ENCODE measurements at places on chromosomes 16 and 17.

GRCh38 chr17:37824534-37825485 lies 80.0 kb upstream of the HNF1B start:
- no peak for DNase-seq

DNA sequence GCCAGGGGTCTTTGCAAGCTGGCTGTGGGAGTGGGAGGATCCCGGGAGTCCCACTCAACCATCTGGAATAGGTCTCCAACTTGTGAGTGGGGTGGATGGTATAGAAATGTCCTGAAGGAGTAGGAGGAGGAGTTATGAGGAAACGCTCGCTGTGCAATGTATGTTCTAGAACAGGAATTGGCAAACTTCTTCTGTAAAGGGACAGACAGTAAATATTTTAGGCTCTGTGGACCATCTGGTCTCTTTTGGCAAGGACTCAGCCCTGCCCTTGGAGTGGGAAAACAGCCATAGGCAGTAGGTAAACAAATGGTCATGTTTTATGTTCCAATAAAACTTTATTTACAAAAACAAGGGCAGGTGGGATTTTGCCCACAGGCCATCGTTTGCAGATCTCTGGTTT lies 149.2 kb downstream of the NPIPB5 start:
- no peak for DNase-seq

DNA sequence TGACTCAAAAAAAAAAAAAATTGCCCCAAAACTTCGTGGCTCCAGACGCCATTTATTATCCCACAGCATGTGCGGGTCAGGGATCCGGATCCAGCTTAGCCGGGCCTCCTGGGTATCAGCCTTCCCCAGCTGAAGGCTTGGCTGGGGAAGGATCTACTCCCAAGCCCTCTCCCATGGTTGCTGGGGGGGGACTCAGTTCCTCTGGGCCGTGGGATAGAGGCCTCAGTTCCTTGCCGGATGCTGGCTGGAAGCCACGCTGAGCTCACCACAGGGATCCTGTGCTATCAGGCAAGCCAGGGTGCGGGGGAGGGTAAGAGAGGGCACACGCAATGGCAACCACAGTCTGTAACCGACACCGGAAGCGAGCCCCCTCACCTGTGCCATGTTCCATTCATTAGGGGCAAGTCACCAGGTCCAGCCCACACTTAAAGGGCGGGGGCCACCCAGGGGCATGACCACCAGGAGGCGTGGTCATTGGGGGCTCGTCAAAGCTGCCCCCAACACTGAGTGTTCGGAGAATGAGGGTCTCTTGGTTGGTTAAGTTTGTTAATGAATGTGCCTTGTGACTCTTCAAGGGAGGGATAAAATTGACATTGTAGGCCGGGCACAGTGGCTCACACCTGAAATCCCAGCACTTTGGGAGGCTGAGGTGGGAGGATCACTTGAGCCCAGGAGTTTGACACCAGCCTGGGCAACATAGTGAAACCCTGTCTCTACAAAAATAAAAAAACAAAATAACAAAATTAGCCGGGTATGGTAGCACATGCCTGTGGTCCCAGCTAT lies 210.0 kb upstream of the GSE1 start:
- no peak for DNase-seq

DNA sequence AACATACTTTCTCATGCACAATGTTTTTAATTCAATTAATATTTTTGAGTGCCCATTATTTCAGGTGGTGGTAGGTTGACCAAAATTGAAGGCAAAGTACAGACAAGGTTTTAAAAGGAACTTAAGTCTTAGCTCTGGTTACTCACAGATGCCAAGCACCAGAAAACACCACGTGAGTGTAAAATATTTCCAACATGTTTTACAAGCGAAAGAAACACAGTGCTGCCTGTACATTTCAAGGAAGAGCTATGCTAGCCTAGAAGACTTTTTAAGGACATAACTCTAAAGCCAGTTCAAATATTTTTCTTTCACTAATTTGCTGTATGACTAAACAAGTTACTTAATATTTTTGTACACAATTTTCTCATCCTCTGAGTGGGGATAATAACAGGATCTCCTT lies 736.4 kb upstream of the GOT2 start:
- no peak for DNase-seq

- no peak for DNase-seq
Measured at GRCh38 chr17:57090560-57091185, 5.6 kb downstream of the AKAP1 start.

DNA sequence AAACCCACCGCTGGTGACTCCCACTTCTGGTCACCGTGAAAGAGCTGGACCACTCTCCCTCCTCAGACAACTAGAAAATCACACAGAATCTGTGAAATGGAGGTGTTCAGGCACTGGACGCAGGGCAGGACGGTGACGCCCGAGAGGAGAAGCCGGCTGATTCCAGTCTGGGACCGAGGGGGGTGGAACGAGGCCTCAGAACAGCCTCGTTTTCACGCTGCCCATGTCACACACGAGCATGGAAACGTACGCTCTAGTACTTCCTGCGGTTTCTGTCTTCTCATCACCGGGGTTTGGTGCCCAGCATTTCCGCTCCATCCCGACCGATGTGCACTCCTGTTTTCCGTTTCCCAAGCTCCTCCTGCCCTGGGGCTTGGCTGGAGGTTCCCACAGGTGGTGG lies 101.8 kb upstream of the METRNL start:
- DNase-seq, result no peak

DNA sequence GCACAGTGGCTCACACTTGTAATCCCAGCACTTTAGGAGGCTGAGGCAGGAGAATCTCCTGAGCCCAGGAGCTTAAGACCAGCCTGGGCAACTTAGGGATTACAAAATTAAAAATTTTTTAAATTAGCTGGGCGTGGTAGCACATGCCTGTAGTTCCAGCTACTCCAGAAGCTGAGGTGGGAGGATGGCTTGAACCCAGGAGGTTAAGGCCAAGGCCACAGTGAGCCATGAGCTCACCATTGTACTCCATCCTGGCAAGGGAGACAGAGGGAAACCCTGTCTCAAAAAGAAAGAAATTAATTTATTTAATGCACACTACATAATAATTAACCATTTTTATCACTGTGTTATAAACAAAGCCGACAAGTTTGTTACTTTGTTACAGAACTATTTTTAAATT lies 131.1 kb upstream of the TMEM97 start:
- DNase-seq, result no peak

DNA sequence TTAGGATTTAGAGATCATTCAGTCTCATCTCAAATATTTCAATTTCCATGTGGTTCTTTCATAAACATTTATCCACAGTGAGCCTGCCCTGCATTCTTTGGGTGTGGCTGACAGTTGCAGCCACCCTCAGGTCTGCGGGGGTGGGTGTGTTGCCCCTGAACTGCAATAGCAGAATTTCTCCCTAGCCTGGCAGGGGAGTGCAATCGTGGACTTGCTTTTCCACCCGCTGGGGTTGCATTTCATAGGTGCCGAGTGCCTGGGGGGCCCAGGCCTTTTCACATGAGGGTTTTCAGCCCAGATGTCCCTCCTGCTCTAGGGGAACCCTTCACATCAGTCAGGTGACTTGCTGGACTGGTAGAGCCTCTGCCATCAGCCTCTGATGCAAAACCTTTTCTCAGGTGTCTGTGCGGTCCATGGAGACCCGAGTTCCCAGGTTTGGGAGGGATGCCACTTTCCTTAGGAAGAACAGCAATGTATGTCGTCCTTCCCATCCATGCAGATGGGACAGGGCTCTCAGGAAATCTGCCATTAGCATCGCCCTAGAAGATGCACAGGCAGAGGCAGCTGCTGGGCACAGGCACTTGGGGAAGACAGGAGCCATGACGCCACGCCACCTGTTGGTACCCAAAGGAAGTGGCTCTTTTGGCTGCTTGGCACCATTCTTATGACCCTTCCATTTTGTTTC lies 2.4 kb upstream of the USP36 start:
- DNase-seq, result no peak

DNA sequence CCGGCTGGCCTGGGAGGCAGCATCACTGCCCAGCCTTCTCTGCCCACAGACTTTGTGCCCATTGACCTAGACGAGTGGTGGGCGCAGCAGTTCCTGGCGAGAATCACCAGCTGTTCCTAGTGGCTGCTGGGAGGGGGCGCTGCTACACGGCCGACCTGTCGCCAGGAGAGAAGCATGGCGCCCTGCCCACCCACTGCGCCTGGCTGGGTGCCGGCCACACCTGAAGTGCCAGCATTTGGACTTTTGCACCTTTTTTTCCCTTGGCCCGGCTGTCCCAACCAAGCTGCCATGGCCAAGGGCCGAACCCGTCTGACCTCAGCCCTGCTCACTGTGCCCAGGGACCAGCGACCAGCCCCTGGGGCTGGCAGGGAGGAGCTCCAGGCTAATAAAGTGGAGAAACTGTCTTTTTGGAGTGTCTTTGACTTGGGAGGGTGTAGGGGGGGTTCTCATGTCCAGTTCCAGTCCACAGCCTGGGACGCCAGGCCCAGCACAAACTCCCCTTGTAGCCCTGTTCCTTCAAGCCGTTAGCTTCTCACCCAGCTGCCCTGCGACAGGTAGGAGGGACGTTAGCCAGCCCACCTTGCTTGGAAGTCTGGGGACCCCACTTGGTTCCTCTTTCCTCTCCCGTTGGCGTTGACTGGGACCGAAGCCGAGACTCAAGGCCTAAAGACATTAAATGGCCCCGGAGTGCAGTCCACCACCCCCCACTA lies 939 bp upstream of the WDR90 start:
- DNase-seq, result no peak

DNA sequence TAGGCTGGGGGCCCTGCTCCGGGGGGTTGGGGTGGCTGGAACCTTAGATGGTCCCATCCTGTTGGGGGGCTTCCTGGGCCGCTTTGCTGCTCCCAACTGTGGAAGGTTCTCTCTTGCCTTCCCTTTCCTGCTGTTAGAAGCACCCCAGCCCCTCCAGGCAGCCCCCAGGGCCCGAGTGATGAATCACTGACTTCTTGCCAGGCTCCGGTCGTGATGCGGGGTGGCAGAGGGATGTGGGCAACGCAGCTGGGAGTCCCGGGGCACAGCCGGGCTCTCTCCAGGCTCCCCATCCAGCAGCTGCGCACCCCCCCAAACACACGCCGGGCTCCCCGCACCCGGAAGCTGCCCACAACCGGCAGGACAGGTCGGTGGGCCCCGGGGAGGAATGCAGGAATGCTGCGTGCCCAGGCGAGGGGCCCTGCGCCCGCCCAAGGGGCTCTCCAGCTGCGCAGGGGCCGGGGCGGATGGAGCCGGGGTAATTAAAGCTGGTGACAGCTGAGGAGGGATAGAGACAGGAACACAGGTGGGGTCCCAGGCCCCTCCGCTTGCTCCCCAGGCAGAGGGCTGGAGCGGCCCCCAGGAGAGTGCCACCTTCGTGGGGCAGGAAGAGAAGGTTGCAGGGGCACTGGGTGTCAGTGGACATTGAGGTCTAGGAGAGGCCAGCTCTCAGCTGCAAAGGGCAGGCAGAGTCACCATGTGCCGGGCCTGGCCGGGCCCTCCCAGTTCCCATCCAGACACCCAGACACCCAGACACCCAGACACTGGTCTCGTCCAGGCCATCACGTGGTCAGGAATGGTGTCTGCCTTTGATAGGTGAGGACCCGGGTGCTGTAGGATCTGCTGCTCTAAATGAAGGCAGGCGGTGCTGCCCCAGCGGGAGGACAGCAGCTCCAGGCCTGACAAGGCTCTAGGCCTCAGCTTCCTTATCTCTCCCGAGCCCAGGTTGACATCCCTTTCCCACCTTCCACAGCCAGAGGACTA lies 15.0 kb upstream of the SLC38A10 start:
- no peak for DNase-seq

GRCh38 chr17:36627101-36627500 lies 25.7 kb downstream of the MRM1 start:
- no peak for DNase-seq

DNA sequence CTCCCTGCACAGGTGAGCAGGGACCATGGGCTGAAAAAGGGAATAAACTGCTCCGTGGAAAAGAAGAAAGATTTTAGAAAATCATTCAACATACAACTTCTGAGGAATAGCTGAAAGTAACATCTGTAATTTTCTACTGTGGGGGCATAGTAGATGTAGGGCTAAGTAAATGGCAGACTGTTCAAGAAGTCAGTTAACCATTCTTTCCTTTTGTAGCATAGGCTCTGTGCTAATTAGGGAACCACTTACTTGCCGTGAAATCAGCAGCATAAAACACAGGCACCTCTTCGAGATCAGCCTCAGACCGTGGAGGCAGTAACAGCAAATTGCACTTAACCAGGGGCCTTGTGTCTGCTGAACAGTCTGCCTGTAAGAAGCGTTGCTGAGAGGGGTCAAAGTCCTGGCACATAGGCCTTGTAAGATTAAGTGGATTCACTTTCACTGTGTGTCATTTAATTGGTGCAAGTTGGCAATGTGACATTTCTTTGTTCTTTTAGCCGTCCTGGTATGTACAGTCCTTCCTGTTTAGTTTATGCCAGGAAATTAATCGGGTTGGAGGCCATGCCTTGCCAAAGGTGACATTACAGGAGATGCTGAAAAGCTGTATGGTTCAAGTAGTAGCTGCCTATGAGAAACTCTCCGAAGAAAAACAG lies 10.4 kb downstream of the COG1 start:
- no peak for DNase-seq

GRCh38 chr17:81456091-81456490 lies 56.5 kb downstream of the ACTG1 start:
- no peak for DNase-seq

GRCh38 chr17:32485261-32486110 lies 1.3 kb upstream of the CDK5R1 start:
- no peak for DNase-seq

DNA sequence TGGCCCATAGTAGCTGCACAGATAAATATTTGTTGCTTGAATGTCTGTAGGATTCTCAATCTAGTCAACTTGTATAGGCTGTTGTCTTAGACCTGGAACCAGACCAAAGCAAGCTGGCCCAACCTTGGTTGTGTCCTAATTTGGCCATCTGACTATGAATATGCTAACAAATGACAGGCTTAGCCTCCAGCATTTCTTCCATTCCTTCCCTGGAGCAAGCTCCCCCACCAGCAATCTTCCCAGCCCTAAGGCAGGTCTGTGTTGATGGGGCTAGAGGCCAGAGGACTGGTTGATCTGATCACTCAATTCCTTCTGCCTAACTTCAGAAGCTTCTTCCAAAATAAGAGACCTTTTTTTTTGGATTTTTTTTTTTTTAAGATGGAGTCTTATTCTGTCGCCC lies 9.4 kb upstream of the PHOSPHO1 start:
- DNase-seq, result no peak

DNA sequence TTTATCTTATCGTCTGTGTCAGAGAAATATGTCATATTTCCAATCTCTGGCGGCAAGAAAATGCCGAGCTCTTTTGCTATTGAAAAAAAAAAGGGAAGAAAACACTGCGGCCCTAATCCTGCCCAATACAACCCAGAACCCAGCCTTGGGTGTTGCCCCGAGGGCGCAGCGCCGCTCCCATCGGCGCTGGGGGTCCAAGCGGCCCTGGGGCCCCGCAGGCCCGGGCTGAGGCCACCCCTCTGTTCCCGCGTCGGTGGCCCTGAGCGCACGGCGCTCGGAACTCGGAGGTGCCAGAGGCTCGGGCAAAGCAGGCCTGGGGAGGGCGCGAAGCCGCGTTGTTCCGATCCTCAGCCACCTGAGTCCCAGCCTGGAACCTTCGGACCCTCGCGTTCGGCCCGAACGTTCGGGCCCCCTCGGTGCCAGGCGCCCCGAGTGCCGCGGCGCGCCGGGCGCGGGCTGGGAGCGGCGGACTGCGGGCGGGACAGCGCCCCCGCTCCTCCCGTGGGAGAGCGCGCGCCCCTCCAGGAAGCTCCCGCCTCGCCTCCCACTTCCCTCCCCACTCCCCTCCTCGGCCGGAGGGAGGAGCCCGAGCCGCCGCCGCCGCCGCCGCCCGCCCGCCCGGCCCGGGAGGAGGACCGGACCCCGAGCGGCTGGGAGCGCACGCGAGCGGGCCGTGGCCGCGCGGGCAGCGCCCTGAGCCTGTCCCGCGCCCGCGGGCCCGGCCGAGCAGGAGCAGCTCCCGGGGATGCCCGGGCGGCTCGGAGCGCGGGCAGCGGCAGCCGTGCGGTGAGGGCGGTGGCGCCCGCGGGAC lies at the start of gene CPNE2:
TSS of gene CPNE2 (plus strand) at position 609 of the 811 bp plus-strand sequence. CDS start 18,160 bp downstream, outside the sequence.
- DNase-seq, result no peak

- DNase-seq, result no peak
Measured at GRCh38 chr16:22284637-22285036, 12.6 kb upstream of the POLR3E start.
